NCI-H2081 (cell line): ENCODE measurements at places on chromosomes 12 and 14.

DNA sequence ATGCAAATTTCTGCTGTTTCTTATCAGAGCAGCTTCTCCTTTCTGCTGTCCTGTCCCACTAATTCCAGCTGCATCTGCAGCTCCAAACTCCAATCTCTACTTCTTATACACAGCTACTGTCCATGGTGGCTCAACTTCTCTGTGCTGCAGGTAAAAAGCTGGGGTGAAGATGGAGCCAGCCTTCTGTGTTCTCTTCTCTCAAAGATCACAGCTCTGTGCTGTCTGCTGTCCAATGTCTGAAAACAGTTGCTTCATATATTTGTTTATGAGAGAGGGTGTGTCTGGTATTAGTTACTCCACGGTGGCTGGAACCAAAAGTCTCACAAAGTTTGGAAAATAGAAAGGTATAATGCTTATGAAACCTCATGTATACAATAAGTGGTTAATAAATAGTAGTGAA is 445.8 kb upstream of the TBX3 start:
- no peak for DNase-seq

DNA sequence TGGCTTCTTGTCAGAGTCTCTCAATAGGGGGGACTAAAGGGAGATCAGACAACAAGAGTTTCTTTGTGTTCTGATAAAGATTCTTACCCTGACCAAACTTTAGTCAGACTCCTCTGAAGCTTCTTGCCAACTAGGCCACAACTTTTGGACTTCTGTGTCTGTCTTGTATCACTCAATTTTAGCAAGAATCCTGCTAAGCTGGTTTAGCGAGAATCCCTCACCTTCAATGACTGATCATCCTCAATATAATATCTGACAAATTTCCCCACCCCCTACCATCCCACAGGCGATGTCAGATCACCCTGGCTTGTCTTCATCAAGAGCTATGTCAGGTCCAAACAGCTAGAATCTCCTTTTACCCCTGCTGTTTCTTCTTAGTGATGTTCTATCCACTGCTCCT is 215.2 kb downstream of the RASSF9 start:
- DNase-seq, result no peak

GRCh38 chr12:26689281-26689841 is 143.6 kb downstream of the ITPR2 start:
- DNase-seq, result no peak

GRCh38 chr12:80087486-80088213 is 11.7 kb upstream of the OTOGL start:
- no peak for DNase-seq

DNA sequence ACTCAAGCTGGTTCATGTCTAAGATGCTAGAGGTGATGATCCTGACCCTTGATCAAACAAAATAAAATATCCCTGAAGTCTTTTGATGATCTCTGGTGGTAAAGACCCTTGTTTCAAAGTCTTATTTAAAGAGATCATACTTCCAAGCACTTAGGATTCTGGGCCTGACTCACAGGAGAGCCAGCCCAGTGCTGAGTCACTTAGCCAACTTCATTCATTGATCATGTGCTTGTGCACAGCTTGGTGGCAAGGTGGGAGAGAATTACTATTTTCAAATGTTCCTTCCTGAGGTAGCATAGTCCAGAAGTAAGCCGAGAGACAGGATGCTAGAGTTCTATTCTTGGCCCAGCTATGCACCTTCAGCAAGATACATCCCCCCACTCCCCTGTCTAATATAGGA is 40.6 kb downstream of the SCN8A start:
- DNase-seq, result no peak

- peak; percentile 10 for DNase-seq
Observed at GRCh38 chr12:67989184-67989920, at the start of gene IFNG-AS1. Gene IFNG-AS1 (plus strand): TSS chr12:67989447.

- DNase-seq, result no peak
Observed at GRCh38 chr12:79266343-79267144, 402.0 kb downstream of the SYT1 start.

DNA sequence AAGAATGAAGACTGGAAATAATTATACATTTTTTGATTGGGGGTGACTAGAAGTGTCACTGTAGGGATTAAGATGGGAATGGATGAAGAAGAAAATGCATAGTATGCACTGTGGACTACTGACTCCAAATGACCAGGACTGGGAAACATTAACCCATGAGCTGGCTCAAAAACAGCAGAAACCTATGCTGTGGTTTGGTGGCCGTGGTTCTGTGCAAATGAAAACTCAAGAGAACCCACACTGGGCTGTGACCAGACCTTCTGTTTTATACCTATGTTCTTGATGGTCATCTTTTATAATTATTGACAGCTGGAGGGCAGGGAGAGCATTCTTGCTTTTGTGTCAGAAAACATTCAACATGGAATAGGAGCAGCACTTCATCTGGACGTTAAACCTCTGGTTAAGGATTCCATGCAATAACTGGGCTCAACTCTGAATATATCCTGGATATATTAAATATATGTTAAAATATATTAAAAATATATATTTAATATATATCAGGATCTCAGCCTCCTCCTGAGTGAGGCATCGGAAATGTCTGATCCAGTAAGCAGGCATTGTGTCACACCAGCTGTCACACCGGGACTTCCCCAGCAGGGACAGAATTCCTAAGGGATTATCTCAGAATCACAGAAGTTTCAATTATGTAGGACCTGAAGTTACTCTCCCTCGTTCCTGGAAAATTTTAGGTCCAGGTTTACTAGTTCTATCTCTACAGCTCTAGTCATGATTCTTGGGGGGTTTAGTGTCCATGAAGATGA is 48.5 kb downstream of the BBS10 start:
- DNase-seq, result no peak

GRCh38 chr12:101563212-101563611 is 31.6 kb upstream of the MYBPC1 start:
- no peak for DNase-seq

DNA sequence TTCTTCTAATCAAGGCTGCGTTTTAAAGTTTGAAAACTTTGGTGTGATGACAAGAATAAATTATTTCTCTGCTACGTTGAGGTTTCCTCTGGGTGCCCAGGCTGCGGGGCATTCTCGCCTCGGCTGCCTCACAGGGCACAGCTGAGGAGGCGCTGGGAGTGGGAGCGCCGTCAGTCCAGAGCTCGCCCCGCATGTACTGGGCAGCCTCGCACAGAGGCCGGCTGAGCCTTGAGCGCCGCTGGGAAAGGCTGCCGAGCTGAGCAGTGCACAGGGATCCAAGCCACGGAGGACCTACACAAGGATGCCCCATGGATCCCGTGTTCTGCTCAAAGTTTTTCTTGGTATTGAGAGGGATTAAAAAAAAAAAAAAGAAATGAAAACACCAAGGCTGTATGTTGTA is 11.6 kb downstream of the RFX4 start:
- DNase-seq, result no peak

- no peak for DNase-seq
Observed at GRCh38 chr14:50762931-50763300, 68.0 kb downstream of the NIN start.

DNA sequence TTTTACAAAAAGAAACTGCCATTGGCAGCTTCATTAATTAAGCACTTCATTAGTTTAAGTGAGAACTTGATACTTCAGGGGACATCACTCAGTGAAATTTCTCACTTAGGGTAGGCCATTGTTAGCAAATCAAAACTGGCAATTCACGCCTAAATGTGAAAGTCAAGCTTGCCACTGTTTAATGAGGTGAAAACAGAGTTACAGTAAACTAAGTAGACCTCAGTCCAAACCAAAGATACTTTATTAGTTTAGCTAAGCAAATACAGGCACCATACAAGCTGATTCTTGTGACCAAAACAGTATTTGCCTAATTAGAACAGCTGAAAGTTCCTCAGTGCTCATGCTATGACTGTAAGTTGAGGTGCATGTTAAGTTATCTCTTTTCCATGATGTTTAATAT is 176.5 kb upstream of the CPNE8 start:
- no peak for DNase-seq

DNA sequence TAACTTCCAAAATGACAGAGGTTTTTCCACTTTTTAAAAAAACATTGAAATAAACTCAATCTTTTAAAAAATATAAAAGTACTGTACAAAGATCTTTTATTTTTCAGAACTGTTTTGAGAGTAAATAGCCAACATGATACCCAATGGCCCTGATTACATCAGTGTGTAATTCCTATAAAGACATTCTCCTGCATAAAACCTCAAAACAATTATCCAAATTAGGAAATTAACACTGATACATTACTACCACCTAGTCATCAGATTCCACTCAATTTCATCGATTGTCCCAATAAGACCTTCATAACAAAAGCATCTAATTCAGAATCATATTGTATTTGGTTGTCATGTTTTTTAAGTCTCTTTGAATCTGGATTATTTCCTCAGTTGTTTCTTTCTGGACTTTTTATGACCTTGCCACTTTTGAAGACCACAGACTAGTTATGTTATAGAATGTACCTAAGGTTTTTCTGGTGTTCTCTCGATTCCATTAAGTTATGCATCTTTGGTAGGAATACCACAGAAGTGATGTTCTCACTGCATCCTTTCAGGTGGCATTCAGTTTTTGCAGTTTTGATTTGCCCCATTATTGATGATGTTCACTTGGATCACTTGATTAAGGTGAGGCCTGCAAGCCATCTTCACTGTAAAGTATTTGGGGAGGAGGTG is 4.0 kb upstream of the YEATS4 start:
- no peak for DNase-seq

- no peak for DNase-seq
Observed at GRCh38 chr14:48125654-48126053, 450.2 kb upstream of the MDGA2 start.

DNA sequence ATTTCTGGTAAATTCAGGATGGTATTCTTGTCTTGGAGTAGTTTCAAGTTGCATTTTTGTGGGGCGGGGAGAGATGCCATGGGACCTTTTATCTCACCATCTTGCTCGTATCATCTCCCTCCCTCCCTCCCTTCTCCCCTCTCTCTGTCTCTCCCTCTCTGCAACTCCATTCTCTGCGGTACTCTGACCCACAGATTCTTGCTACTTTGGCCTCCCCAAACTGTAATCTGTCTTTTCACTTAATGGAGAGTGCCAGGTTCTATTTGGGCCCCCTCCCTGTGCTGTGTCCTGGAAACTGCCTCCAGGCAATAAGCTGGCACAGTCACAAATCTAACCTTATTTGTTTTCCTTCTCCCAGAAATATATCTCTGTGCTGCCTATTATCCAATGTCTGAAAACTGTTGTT is 175.2 kb downstream of the PAWR start:
- no peak for DNase-seq

DNA sequence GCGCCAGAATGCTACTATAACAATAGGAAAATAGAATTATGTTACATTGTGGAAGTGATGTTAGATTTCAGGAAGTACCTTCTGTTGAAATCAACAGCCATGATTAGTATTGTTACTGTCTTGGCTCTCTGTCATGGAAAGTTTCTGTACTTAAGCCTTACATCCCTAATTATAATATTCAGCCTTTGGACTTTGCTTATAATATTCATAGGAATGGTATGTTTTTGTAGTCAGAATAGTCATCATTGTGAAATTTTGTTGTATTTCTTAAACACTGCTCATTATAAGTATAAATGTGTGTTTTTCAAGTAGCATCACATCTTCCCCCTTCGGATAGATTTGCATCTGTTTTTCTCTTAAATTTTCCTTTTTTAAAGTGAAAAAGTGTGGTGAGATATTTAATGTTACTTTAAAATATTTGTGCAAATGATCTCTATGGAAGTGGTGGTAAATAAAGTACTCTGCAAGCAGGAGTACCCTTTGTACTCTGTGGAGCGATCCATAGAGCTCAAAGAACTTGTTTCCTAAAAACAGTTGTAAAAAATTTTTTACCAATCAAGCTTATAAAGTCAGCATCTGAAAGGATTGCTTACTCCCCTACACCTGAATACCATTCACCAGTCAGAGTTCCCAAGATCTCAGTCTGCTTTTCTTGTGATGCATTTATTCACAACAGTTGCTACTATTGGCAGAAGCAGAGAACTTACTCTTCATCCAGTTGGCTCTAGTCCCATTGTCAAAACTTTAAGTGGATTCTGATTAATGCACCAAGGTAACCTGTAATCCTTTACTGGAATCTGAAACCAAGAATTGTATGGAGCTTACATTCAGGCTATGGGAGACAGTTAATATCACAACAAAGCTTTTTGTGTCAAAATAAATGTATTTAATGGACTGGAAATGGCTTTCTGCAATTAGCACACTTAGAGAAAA is 87.8 kb downstream of the RIC8B start:
- no peak for DNase-seq

- DNase-seq, result no peak
Observed at GRCh38 chr14:72615451-72616121, 278.3 kb downstream of the DPF3 start.

DNA sequence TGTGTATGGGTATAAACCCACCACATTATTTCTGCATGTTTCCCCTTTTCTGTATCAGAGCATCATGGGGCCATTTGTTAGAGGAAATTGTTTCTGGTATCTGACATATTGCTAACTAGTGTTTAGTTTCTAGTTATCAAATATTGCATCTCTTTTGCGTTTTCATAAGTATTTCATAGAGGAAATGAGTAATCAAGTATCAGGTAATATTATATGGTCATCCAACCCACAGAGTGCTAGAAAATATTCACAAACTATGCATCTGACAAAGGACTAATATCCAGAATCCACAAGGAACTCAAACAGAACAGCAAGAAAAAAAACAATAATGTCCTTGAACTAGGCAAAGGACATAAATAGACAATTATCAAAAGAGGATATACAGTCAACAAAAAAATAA is 258.9 kb upstream of the LRIG3 start:
- DNase-seq, result no peak

DNA sequence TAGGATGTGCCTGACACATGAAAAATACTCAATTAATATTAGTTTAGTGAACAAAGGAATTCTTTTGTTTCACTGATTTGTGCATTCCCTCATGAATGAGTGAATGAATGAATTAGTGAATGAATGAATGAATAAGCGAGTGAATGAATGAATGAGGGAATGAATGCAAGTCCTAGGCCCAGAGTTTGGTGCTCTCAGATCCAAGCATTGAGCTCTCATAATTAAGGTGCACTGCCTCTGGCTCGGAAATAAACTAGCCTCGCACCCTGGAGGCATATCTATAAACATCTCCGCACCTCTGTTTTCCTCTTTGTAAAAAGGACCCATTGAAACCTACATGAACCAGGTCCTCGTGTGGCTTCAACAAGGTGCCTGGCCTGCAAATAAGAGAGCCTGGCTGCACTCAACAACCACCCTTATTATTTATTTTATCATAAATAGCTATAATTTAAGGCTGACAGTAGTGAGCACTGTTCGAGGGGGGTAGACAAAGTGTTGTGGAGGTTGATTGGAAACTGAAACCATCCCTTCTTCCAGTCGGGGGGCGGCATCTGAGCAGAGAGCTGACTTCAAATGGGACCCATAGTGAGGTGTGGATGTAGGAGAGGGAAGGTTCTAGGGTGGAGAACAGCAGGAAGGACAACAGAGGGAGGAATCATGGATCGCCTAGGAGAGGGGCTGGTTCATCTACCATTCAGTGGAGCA is 316.8 kb downstream of the BCL11B start:
- no peak for DNase-seq

GRCh38 chr14:64704143-64704742 is at the start of gene PLEKHG3:
Gene PLEKHG3 (plus strand): TSS chr14:64704424. CDS start chr14:64727632, 23,208 bp downstream.
- peak; percentile 86 for DNase-seq
